ENCODE measurements at places on chromosomes 4 and X.

- peak; percentile 69 for DNase-seq
Observed at GRCh38 chr4:181662383-181662782, 580.8 kb upstream of the TENM3 start.

DNA sequence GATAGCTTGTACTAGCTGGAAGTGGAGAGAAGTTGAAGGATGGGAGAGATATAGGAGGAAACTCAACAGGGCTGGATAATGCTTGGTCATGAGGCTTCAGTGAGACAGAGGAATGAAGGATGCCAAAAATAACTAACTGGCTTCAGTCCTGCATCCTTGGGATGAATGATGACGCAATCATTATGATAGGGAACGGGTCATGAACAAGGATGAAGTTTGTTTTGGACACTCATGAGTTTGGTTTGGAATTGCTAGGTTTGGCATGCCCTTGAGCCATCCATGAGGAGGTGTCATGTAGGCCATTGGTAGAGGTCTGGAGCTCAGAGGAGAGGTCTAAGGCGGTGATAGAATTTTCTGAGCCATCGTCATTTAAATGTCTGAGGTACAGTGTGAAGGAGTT, 160.0 kb upstream of the NHS start:
- no peak for DNase-seq

DNA sequence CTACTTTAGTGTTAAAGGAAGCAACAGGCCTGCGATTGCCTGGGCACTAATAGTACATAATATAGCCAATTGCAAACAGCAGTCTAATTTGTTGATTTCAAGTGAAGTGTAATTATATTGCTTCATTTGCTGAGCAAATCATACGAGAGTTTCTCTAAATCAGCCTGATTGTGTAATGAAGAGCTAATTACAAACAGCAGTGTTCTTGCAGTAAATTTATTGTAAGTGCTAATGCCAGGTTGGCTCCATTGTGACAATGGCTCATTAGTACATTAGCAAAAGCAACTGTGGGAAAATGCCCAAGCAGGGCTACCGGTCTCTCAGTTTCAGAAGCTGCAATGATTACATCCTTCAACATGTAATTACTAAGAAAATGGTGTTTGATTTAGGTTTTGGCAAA, 591.5 kb downstream of the GALNTL6 start:
- no peak for DNase-seq

DNA sequence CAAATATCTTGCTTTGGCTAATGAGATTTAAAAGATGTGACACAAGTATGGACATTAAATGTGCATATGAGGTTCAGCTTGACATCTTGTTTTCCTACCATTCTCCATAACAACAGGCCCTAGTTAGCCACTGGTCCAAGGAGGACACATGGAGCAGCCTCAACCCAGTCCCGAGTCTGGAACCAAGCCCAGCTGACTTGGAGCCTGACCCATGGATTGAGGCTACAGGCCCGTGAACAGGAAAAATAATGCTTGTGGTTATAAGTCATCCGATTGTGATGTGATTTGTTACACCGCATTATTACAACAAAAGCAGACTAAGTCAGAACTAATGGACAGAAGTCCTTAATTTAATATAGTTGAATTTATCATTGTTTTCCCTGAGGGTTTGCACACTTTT, 123.2 kb upstream of the BANK1 start:
- DNase-seq = no peak

DNA sequence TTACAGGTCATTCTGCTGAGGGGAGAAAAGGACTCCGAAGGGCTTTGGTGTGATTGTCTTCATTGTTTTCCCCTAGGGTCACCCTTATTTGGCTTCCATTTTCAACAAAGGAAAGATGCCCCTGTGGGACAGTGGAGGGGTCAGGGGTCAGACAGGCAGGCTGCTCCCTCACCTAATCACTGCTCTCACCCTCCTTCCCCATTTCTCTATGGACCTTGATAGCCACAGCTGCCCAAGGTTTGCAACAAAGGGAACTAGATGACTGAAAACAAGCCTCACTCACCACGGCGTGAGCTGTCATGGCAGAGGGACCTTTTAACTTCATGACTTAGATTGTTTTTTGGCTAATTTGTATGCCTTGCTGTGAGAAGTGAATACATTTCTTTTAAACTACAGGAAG, 40.7 kb downstream of the C4orf51 start:
- DNase-seq = no peak

Data from Ammon's horn (tissue), 1 donor.